ENCODE measurements at places on chromosomes 16 and 17.

DNA sequence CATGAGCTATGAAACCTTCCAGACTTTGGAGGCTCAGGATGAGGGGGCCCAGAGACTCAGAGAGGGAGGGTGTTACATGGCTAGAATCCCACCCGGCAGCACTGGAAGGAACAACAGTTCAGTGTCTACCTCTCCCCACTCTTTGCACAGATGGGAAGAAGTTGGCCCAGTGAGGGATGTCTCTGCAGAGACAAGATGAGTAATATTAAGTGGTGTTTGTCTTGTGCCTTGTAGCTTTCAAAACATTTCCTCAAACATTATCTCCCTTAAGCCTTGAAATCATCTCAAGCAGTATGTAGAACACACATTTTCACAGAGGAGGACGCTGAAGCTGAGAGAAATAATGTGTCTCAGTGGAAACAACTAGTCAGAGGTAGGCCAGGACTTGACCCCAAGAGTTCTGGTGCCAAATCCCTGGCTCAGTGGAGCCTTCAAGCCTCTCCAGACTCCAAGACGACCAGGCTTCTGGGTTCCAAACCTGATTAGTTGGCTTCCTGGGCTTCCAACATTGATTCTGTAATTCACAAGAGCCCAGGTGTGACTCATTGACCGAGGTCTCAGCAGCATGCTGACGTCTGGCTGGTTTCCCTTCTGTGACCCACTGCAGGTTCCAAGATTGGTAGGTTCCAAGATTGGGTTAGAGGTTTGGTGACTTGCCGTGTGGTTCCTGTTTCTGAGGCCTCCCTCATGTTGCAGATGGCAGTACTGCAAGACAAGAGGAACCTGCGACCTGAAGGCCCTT is 7.4 kb downstream of the RNF112 start:
- no peak for DNase-seq

DNA sequence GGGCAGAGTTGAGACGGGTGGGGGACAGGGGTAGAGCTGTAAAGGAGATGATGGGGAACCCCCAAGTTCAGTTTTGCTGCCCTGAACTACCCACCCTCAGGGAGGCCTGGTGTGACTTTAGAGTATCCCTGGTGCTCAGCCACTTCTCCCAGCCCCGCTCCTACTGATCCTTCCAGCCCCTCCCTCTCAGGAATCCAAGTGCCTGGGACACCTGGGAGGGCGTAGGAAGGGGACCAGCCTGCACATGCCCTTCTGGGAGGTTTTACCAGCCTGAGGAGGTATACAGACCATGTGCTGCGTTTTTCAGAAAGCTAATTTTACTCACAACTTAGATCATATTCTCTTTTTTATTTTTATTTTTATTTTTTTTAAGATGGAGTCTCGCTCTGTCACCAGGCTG is 4.1 kb downstream of the ST6GALNAC2 start:
- DNase-seq: no peak

DNA sequence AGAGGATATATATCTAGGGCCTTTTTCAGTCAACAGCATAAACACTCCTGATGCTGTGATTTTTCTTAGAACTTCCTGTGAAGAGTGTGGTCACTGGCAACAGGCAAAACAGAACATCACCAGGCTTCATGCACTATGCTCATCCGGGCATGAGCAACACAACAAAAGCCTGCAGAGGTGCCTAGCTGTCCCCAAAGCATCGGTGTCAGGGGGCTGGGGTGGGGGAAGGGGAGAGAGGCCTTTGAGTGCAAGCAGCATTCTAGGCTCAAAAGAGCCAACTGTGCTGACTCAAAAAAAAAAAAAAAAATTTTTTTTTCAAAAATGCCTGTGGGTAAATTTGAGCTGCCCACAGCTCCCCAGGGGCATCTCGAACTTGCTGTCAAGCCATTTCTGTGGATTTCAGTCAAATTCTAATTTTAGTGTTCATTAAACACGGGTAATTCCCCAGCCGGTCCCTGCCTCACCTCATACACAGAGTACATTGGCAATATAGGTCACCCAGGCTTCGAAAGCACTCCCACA is 194.6 kb upstream of the DYNLRB2 start:
- DNase-seq: no peak

DNA sequence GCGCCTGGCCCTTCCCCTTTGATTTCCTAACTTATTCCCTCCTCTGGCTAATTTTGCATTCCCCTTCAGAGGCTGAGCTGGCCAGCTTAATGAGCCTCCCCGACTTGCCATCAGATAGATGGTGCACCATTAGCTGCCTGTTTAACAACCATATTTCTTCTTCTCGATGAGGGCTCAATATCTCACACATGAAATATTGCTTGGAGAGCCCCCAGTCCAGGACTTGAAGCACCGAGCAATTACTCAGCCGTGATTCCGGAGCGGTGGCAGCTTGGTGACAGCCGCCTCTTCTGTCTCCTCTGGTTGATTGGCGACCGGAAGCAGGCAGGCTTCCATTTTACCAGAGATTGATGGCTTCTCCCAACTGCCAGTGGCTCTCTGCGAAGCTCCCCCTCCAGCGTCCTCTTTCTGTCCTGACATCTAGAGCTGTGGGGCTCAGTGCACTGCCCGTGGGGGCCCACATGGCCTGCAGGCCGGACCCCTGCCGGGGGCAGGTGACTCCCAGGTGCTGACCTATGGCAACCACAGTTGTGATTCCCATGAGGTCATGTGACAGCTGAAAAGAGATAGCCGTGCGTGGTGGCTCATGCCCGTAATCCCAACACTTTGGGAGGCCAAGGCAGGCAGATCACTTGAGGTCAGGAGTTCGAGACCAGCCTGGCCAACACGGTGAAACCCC is 133.7 kb upstream of the SEC14L1 start:
- DNase-seq: no peak

DNA sequence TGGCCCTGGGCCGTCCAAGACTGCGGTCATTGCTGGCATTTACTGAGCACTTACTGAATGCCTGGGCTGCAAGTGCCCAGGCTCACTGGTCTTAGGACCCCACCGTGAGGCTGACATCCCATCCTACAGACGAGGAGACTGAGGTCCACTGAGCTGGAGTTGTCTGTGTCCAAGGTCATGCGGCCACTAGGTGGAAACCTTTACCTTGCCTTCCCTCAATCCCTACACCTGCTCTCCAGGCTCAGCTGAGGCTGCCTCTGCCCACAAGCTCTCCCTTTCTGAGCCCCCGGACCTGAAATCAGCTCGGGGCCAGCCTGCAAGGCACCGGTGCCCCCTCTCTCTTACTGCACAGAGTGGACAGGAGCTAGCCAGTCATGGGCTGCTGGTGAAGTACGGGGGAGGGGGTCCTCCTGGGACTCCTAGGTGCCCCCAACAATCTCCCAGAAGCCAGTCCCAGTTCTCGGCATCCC is 1.5 kb downstream of the CASKIN1 start:
- no peak for DNase-seq

DNA sequence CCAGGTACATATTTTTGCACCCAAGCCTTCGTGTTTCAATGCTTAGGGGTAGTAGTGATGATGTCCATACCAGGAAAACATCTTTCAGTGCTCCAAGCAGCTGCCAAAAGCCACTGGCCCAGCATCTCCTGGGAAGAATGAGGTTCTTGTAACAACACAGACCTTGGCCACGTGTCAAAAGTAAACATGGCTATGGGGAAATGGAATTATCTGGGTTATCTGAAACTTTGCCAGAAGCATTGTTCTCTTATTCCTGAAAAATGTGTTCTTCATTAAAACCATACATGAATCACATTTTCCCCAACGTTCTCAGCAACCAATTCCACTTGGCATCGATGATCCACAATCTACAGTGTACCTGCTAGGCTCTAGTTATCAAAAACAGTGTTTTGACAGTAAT is 524.2 kb upstream of the EEF2KMT start:
- DNase-seq: no peak

- DNase-seq: no peak
These were observed 4.6 kb upstream of the CLDN9 start for GRCh38 chr16:3007957-3008689.

All from stimulated activated CD8-positive, alpha-beta memory T cell treated with anti-CD3 and anti-CD28 coated beads, Interleukin-4, amount 100 ng/mL, for 1 hour (primary cell).